Right cardiac atrium (tissue), 5 donors: ENCODE measurements at places on chromosomes 4 and X.

DNA sequence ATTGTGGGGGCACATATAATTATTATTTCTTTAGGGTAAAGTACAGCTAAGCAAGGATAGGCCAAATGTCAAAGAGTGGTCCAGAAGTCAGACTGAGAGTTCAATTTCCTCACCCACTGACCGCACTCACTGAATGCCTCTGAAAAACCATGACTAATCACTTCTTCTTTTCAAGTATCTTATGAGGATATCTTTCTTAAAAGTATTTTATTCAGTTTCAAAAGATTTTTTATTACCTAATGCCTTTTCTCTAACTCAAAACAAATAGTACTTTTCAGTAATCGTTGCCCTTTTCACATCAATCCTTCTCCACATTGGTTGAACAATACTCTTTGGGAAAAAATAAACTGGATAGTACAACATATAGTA lies 61.7 kb upstream of the CAMK2D start:
- DNase-seq: no peak

DNA sequence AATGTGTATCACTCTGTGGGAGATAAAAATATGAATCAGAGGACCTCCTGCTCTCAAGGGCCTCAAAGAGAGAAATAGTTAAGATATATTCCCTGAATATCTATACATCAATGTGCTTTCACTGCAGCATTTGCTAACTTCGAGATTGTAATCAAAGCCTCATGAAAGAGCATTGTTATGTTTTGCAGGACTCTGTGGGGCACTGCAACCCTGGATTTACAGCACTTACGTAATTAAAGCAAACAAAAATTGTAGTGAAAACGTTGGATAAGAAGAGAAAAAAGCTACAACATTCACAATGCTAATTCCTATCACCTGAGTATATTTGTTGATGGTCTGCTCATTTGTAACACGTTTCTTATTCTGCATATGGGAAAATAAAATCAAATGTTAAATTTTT lies 48.0 kb downstream of the ETNPPL start:
- DNase-seq: no peak

GRCh38 chr4:76515975-76516843 lies 81.2 kb downstream of the SHROOM3 start:
- no peak for DNase-seq

GRCh38 chr4:144494280-144494679 lies 151.7 kb upstream of the HHIP start:
- no peak for DNase-seq

DNA sequence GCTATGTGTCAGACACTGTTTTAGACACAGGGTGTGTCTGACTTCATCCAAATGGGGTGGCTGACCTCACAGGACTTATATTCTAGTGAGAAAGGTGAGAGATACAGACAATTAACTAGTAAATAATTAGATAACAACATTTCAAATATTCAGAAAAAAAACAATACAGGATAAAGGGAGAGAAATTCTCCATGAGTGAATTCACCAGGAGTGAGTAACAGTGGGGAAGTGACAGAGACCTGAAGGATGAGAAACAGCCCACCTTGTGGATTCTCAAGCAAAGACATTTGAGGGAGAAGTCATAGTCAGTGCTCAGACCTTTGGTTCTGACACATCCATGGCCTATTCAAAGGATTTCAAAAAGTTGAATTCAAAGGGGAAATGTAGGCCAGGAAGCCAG lies 627.9 kb downstream of the IQCM start:
- DNase-seq: no peak

DNA sequence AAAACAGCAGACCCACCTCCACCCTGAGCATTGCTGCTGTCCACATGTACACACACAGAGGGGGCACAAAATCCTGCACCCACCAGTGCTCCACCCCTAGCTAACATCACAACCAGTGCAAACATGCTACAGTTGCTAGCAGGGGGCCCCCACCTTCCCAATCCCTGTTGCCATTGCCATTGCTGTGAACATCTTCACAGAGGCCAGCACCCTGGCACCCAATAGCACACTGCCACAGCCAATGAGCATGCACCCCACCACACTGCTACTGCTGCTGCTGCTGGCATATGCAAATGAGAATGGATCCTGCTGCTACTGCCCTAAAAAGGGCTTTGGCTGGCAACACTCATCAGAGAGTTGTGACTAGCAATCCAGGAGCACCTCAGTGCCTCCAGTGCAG lies 1061.9 kb downstream of the ARAP2 start:
- no peak for DNase-seq

DNA sequence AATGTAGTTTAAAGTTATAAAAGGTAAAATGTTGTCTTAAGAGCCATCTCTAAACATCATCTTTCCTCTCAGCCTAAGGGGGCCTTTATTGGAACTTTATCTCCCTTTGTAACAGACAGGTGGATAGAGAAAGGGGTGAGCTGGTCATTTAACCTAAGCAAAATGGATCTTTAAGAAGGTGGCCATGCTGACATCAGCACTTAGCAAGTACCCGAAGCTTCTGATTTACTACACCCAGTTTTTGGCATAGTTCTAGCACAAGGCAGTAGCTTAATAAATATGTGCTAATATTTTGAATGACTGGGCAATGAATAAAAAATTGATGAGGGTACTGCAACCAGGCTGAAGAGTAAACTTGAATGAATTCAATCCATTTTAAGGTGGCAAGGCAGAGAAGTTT lies 172.7 kb downstream of the GABRG1 start:
- no peak for DNase-seq

DNA sequence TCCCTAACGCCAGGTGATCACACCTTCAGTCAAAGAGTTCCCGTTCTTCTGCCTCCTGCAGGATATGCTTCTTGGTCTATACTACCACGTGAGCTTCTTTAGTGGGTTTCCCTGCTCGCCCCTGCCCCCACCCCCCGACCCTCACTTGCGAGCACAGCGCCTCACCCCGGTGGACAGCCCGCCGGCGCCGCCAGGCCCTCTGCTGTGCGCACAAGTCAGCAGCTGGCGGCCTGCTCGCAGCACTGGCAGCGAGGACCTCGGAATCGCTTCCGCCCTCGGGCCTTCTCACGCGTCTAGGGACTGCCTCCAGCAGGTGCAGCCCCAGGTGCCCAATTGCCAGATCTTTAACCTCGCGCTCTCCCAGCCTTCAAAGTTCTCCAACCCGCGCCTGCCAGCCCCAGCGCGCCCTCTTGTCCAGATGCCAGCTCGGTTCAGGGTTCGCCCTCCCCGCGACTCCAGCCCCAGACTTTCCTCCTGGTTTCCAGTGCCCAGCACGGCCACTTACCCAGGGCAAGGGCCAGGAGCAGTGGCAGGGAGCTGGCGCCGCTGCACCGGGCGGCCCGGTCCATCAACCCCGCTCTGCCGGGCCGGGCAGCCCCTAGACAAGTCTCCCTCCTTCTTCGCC lies 454 bp downstream of the BTC start:
- DNase-seq: peak; percentile 73

DNA sequence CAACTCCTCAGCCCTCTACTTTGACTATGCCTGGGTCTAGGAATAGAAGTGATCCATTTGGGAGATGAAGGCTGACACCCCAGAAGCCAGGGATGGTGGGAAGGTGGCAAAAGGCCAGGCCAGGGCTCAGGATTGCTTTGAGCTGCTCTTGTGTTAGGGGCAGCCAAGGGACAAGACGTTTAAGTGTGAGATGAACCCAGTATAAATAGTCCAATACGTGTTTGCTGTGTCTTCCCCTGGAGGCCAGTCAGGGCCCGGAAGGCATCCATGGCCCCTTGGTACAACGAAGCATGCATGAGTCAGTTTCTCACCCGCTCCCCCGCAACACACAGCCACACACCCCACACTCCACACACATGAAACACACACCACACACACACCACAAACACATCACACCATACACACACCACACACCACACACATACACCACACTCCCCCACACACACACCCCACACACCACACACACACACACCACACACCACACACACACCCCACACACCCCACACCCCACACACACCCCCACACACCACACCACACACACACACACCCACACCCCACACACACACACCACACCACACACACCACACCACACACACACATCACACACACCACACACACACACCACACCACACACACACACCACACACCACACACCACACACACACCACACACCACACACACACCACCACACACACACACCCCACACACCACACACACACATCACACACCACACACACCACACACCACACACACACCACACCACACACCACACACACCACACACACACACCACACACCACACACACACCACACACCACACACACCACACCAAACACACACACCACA lies 5.1 kb downstream of the STARD8 start:
- no peak for DNase-seq
